Pancreas (tissue), 10 donors: ENCODE measurements at places on chromosomes 12 and 14. TPM values are rescaled to one million over a fixed set of nuclear protein-coding genes. Genes with fewer than 3 reads are reported as not detected.

Gene GYS2
- not detected for polyA plus RNA-seq

- no peaks in the 10 kb centered on the region for H3K36me3 ChIP-seq
- H3K27ac ChIP-seq: no peak overlapping the region
- H3K4me1 ChIP-seq: no peaks in the 10 kb centered on the region
These were observed 6.7 kb upstream of the NCOR2 start for GRCh38 chr12:124573839-124574786.

DNA sequence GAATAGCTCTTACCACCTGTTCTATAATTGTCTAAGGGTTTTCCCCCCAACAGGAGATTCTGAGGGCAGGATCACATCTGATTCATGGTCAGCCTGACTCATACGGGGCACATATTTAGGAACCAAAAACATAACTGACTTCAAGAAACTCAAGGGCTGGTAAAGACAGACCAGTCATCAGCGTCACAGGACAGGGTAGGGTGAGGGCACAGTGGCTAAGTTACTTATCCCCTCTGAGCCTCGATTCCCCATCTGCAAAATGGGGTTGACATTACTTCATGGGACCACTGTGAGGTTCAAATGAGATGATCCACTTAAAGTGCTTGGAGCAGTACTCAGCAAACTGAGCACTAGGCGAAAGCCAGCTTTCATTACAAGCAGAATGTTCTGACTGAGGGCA, 606 bp downstream of the CINP start:
- H3K4me3 ChIP-seq: peak overlapping the region; percentile 88
- H3K27me3 ChIP-seq: no peaks in the 10 kb centered on the region
- no peaks in the 10 kb centered on the region for H3K36me3 ChIP-seq
- H3K27ac ChIP-seq: no peak overlapping the region
- H3K4me1 ChIP-seq: peaks cover 7% of the 10 kb centered on the region

DNA sequence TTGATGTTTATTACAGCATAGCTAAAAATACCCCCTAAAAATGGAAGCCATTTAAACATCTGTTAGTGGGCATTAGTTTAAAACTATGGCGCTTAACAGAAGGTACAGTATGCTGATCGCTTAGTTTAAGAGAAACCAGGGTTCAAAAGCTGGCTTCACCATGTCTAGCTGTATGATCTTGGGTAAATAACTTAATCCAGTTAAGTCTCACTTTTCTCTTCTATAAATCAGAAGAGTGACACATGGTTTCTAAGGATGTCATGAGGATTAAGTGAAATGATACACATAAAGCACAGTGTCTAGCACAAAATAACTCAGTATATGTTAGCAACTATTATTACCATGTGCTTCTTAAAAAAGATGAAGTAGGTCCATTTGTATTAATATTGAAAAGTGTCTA, 38.7 kb downstream of the STK38L start:
- H3K27ac ChIP-seq: no peak overlapping the region
- H3K4me3 ChIP-seq: no peak overlapping the region
- H3K4me1 ChIP-seq: peaks cover 28% of the 10 kb centered on the region
- H3K36me3 ChIP-seq: no peaks in the 10 kb centered on the region
- H3K27me3 ChIP-seq: no peaks in the 10 kb centered on the region
- DNase-seq: no peak

- no peaks in the 10 kb centered on the region for H3K36me3 ChIP-seq
- no peak for DNase-seq
- no peaks in the 10 kb centered on the region for H3K4me1 ChIP-seq
- no peak overlapping the region for H3K4me3 ChIP-seq
These were observed 99.8 kb upstream of the RESF1 start for GRCh38 chr12:31859232-31859977.

GRCh38 chr12:67893022-67893580, 96.1 kb upstream of the IFNG-AS1 start:
- H3K27me3 ChIP-seq: no peaks in the 10 kb centered on the region
- H3K4me1 ChIP-seq: no peaks in the 10 kb centered on the region
- no peak for DNase-seq
